ENCODE measurements at places on chromosomes 2 and 18.

DNA sequence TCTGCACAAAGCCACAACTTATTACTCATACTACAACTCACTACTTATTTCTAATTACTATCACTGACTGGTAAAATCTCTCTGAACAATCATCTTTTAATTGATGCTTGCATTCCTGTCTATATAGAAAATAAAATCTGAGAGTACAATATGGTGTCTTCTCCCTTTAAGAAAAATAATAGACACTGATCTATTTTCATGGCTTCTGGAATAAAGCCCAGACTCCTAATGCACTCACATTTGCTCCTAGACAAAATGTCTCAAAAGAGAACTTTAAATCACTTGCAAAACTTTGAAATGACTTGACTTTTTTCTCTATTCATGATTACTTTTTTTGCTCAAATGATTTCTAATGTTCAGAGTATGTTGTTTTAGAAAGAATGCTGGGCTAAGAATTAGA lies 28.7 kb downstream of the ESCO1 start:
- no peak for DNase-seq

DNA sequence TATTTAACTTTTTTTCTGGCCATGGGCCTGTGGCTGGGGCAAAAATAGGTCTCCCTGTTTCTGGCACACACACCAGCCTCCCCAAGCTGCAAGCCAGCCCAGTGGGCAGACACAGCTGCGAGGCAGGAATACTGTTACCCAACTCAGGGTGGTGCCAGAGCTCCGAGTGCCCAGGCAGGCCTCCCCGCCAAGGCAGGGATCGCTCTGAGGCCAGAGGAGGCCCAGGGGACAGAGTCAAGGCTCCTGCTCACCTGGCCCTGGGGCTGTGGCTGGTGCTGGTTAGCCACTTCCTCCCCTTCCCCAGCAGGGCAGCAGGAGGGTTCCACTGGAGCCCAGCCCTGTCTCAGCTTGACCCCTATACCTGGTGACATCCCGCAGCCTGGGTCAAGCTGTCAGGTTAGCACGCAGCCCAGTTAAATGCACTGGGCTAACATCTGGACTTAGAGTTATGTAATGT lies 67.1 kb upstream of the EPAS1 start:
- no peak for DNase-seq

DNA sequence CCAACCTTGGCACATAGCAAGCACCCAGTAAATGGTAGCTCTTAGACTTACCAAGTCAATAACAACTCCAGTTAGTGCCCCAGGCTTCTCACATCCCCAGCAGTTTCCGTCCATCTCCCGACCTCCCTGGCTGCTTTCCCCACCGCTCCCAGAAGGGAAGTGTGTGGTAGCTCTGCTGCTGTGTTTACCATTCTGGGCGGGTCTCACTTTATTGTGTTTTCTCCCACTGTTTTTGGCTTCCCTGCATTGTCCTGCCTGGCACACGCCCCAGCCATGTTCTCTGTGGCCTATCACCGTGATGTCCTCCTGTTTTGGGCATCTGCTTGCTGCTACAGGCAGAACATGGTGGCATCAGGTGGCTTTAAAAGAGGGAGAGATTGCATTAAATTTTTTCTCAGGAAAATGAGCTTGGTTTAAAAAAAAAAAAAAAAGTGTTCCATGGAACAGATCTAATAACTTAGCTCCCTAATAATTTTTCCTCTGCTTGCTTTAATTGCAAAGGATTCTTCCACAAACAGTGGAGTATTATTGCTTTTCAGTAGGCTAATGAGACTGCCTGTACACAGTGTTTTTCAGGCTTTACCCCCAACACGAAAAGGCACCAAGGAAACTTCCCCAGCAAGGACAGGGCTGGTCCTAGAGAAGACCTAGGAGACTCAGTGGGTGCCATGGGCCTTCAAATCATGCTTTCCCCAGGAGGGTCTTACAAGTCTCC lies 8.0 kb upstream of the COX7A2L start:
- no peak for DNase-seq

DNA sequence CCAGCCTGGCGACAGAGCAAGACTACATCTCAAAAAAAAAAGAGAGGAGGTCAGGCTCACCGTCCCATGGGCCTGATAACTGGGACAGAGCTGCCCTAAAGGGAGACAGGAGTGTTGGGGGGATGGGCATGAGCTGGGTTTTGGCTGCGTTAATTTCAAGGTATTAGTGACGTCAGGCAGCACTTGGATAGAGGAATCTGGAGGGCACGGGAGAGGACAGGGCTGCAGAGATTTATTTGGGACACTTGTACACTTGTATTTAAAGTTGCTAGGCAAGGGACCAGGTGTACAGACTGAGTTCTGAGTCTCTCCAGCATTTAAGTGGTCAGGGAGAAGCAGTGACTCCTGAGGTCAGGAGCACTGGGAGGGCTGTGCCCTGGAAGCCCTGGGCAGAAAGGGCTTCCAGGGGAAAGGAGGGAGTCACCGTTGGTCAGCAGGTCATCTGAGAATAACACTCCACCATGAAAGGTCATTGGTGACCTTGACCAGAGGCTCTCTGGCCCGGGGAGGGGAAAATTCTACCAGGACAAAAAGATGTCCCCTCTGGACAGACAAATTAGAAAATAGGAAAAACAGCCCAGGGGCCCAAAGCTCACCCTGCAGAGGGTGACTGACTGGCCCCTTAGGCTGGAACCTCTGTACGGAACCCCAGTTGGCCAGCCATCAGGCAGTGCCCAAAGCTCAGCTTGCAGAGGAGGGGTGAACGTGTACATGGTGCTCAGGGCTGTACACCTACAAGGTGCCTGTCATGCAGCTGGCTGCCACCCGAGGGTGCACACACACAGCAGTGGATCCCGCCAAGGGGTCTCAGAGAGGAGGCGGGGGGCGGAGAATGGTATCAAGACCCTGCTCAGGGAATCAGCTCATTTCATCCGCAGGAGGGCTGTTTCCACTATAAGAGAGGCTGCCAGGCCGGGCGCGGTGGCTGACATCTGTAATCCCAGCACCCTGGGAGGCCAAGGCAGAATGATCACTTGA lies 23.0 kb upstream of the CNNM3 start:
- no peak for DNase-seq

DNA sequence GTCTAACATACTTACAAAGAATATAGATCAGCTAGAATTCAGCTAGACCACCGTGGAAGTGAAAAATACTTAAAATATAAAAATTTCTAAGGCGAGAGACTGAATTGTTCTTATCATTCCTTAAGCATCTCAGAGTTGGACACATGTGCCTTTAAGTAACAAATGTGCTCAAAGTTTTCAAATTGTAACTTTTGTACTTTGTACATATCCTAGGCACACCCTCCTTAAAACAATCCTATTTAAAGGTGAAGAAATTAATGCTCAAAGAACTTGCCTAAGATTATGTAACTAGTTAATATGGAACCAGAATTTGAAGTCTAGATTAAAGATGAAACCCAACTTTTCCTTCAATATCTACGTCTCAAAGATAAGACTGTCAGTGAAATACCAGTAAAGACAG lies 74.1 kb downstream of the EML4 start:
- no peak for DNase-seq

DNA sequence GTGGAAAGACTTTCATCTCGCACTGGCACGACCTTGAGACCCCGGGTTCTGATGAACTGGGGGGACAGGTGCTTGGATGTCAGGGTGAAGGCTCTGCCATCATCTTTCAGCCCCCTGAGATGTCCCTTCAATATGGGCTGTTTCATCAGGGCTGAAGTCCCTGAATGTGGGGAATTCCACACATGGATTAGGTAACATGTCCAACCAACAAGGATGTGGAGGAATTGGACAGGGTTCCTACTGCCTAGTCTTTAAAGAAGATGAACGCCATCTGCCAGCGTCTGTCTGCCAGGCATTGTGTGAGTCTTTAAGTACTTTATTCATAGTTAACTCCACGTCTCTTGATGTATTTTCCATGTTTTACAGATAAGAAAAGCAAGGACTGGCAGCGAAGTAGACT lies 5.9 kb upstream of the GRHL1 start:
- DNase-seq, result no peak

DNA sequence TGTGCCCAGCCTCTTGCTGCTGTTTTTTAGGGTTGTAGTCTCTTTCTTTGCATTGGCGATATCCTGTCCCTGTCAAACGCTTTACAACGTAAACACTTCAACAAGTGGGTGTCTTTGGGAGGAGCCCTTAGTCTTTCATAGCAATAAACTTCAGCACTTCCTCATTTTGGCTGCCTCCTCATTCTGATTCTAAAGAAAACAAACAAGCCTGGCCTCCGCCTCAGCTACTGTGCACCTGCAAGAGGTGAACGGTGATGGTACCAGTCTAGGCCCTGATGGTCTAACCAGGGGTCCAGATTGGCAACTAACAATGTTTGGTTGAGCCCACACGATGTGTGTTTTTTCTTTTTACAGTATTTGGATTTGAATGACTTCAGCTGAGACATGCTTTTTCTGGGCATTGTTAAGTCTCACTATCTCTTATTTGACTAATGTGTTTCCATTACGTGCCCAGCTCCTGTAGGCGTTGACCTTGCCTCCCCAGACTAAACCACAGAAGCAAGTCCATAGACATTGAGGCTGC lies 53.2 kb upstream of the CUL3 start:
- DNase-seq, result no peak

- DNase-seq, result peak; percentile 56
These were observed 87.4 kb upstream of the RBMS1 start for GRCh38 chr2:160581035-160581434.

GRCh38 chr2:55169915-55170314 lies 62.2 kb downstream of the CLHC1 start:
- no peak for DNase-seq

DNA sequence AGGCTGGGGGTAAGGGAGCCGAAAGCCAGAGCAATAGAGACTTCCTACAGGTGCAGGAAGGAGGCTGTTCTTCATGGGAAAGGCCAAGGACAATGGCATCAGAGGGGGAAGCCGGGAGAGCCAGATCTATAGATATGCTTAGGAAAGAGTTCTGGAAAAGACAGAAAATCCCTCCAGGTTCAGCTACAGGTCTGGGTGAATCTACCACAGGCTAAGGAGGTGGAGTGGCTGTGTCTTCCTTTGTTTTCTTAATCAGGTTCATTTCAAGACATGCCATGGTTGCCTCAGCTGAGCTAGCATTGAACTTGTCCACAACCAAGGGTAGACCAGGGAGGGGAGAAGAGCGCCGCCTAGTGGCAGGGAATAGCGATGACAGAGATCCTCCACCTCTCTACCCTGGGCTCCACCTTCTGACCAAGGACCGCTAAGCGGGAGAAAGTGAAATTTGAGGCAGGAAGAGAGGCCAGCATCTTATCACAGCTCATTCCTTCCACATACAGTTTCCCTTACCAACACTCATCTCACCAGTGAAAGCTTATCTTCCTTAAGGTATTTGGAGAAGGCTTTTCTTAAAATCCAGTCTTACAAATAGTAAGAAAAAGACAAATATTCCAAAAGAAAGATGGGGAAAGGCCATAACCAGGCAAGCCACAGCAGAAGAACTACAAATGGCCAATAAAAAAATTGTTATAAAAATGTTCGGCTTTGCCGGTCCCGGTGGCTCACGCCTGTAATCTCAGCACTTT lies 74.2 kb downstream of the VIT start:
- peak; percentile 18 for DNase-seq

DNA sequence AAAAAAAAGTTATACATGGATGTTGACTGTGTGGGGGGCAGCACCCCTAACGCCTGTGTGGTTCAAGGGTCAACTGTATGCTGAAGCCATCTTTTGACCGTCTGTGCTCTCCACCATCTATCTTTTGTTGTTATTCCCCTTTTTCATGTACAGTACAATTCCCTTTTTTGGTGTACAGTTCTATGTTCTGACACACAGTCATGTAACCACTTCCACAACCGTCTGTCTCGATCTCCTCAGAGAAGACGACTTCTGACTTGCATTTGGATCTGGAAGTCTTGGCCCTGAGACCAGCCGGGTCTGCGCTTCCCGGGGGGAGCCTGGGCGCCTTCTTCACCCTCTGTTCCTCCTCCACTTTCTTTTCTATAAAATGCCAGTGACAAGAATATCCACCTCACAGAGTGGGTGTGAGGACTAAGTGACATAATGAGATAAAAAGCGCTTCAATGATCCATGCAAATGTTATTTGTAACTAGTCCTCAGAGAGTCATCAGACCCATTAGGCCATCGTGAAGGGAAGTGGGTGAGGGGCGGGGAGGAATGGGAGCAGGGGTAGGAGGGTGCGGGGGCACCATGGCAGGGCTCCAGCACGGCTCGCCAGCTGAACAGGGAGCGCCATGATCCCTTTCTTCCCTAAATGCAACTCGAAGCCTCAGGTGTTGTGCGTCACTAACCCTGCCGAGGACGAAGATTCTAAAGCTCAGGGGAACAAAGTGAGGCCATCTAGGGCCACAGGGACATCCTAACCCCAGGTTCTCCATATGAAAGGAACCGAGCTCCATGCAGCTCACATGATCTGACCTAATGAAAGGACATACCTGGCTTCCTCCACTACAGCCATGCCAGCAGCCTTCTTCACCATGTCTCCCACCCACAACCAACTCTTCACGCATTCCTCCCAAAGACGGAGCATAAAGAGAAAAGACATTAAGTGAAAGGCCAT lies 16.6 kb downstream of the ADCY3 start:
- no peak for DNase-seq

- DNase-seq, result peak; percentile 48
These were observed 58.6 kb downstream of the SP110 start for GRCh38 chr2:230161184-230161583.

- DNase-seq, result no peak
These were observed 18.1 kb upstream of the TMEM237 start for GRCh38 chr2:201661366-201661765.

DNA sequence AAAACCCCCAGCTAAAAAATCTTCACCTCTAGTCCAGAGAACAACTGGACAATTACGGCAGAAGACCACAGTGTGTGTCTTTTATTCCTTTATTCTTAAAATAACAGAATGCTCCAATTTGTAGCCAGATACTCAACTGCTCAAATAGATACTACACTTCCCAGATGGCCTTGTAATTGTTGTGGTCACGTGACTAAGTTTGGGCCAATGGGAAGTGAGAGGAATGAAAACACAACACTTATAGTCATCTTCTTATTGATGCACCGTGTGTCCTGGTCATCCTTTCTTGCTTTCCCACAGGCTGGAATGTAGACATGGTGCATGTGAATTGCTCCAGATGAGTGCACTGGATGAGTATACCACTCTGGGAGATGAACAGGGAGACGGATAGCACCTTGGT lies 145.1 kb downstream of the CDC42EP3 start:
- peak; percentile 8 for DNase-seq

- DNase-seq, result peak; percentile 63
These were observed 69.2 kb downstream of the EHBP1 start for GRCh38 chr2:62774555-62775366.

GRCh38 chr2:223044092-223044836 lies 7.7 kb upstream of the KCNE4 start:
- DNase-seq, result no peak

DNA sequence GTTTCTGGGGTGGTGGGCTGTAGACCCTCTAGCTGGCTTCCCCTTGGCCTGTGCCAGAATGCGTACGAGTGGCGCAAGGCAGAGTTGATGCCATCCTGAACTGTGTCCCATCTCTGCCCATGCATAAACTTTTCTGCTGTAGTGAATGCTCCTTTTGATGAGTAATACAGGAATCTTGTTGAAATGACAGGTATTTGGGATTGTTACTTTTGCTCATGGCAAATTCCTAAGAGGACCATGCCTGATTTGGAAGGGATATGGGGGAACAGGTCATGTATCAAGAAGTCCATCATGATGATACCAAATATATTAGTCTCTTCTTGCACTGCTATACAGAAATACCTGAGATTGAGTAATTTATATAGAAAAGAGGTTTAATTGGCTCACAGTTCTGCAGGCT lies 648.0 kb downstream of the SLC4A3 start:
- no peak for DNase-seq
